ENCODE measurements at places on chromosomes 3 and 15. TPM values are rescaled to one million over a fixed set of nuclear protein-coding genes. Genes with fewer than 3 reads are reported as not detected.

GRCh38 chr15:71461748-71462147, 346.5 kb downstream of the THSD4 start:
- DNase-seq, result no peak

- no peak for DNase-seq
Observed at GRCh38 chr15:86942285-86942684, 862.6 kb downstream of the AGBL1 start.

DNA sequence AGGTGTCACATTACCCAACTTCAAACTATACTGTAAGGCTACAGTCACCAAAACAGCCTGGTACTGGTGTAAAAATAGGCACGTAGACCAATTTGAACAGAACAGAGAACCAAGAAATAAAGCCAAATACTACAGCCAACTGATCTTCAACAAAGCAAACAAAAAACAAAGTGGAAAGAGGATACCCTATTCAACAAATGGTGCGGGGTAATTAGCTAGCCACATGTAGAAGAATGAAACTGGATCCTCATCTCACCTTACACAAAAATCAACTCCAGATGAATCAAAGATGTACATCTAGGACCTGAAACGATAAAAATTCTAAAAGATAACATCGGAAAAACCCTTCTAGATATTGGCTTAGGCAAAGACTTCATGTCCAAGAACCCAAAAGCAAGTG, 13.1 kb downstream of the PEAK1 start:
- no peak for DNase-seq

GRCh38 chr3:29414468-29415224, 133.8 kb downstream of the RBMS3 start:
- DNase-seq, result no peak

GRCh38 chr3:11928381-11928780, 75.8 kb upstream of the SYN2 start:
- DNase-seq, result no peak

DNA sequence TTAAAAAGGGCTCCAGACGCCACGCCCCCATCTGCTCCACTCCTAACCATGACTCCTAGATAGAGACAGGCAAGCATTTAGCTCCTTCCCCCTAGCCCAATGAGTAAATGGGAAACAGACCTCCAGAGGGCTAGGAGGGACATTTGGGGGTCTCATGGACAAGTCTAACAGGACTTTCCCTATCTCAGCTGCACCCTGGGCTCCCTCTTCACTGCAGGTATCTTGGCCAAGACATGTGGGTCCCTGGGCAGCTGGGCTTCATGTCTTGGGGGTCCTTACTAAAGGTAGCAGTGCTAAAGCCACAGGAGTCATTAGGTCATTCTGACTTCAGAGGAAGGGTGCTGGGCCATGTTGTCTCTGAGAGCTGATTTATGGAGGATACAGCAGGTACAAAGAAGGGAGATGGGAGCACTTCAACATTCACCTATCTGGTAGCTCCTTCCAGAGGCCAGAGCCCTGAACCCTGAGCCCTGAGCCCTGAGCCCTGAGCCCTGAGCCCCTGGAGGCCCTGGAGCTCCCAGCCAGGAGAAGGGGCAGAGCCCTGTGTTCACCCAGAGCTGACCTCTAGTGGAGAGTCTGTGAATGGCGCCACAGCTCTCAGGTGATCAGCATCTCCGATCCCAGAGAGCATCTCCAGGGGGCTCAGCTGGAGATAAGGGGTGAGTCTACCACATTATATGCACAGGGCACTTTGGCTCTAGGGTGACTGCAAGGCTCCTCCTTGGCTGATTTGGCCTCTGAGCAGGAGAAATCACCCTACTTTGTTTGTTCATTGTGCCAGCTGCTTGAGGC, 40.1 kb upstream of the EPHB1 start:
- DNase-seq, result no peak

DNA sequence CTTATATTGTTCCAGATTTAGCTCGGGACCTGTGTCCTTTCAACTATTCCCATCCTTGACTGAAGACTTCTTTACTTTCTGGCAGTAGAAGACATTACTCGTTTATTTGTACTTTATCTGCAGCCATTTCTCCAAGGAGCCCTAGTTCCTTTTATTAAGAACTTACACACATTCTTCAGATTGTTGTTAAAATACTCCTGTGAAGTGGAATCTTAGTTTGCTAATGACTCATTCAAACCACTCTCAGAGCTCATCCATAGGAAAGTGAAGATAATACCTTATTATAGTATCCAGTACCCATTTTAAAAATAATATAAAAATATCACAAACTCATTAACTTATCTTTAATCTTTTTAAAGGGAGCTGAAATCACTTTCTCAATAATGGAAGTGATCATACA, 63.5 kb downstream of the C3orf70 start:
- DNase-seq, result no peak

GRCh38 chr15:70072479-70072878, 25.2 kb downstream of the TLE3 start:
- no peak for DNase-seq

GRCh38 chr3:45994419-45995235, 997 bp downstream of the FYCO1 start:
- no peak for DNase-seq

DNA sequence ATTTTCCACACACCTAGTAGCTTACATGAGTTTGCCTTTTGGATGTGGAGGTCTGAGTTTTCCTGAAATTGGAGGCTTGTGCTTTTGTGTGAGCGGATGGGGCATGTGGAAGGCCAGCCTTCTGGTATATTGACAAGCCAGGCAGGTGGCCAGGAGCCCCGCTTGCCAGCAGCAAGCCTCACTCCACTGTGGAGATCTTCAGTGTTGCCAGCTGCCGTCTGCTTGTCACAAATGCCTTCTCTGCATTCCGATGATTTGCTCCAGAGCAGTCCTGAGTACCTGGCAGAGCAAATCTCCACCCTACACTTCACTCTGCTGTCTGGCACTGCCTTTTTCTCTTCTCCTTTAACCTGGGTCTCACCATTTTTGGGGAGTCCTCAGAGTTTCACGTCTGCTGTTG, 29.1 kb upstream of the CHST2 start:
- no peak for DNase-seq

GRCh38 chr15:31440754-31441311, 114.2 kb downstream of the KLF13 start:
- no peak for DNase-seq

GRCh38 chr3:103057003-103057402, 622.2 kb downstream of the ZPLD1 start:
- DNase-seq, result no peak

DNA sequence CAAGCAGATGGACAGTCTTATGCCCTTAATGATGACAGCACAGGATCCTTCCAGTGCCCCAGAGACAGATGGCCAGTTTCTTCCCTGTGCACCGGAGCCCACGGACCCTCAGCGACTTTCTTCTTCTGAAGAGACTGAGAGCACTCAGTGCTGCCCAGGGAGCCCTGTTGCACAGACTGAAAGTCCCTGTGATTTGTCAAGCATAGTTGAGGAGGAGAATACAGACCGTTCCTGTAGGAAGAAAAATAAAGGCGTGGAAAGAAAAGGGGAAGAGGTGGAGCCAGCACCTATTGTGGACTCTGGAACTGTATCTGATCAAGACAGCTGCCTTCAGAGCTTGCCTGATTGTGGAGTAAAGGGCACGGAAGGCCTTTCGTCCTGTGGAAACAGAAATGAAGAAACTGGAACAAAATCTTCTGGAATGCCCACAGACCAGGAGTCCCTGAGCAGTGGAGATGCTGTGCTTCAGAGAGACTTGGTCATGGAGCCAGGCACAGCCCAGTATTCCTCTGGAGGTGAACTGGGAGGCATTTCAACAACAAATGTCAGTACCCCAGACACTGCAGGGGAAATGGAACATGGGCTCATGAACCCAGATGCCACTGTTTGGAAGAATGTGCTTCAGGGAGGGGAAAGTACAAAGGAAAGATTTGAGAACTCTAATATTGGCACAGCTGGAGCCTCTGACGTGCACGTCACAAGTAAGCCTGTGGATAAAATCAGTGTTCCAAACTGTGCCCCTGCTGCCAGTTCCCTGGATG, 198.7 kb downstream of the AKAP13 start:
- DNase-seq, result no peak

DNA sequence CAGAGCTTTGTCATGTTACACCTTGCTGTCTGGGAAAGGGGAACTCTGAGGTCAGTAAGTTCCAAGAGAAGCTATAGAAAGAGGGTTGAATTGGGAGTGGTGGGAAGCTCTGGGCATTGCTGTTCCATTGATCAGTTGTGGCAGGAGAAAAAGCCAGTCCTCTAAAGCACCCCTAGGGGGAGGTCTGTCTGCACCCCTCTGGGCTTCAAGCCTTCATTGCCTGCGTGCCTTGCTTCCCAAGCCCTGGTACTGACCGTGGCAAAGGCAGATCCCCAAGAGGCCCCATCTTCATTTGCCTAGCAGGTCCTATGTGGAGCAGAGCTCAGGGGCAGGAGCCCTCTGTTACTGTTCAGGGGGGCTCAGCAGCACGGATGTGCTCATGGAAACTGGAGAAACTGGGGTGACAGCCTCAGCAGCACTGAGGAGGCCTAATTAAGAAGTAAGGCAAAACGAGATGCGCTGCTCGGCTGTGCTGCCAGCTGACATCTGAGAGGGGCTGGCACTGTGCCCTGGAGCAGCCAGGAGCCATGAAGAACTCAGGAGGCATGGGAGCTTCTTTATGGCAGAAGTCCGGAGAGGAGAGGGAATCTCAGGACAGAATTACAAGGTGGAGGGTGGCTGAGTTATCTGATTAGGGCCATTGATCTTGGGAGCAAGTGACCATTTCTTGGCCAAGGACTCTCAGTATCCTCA, 270.9 kb downstream of the RPLP1 start:
- DNase-seq, result no peak

GRCh38 chr3:124847051-124847450, 40.1 kb downstream of the ITGB5 start:
- no peak for DNase-seq

DNA sequence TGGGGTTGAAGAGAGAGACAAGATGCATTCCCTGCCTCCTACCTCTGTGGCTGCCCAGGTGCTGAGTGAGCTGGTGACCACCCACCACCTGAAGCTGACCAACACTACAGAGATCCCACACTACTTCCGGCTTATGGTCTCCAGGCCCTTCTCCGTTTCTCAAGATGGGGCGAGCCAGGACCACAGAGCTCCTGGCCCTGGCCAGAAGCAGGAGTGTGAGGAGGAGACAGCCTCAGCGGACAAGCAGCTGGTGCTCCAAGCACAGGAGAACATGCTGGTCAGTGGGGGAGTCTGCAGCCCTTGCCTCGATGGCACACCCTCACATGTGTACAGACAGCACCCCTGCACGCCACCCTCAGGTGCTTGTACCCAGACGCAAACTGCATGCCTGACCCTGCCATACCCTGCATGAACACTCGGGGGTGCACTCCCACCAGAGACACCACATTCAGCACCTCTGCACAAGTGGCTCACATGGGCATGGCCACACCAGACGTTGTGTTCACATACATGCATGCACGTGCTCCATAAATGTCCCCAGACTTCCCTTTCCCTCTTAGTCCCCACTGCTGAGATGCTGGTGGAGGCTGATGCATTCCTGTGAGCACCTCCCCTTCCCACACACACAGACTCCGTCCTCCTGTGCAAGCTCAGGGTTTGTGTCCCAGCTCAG, 19.0 kb downstream of the ACAA1 start:
- DNase-seq, result no peak

- DNase-seq, result no peak
Observed at GRCh38 chr3:30948426-30948825, 54.0 kb upstream of the GADL1 start.

GRCh38 chr3:63807961-63808565, 11.0 kb upstream of the C3orf49 start:
- no peak for DNase-seq

ZNF660 gene
- total RNA-seq, result 0.88 TPM

CCDC54 gene
- total RNA-seq, result not detected

SQOR gene
- 78.0 TPM for total RNA-seq

CCR8 gene
- not detected for total RNA-seq

EPHB3 gene
- total RNA-seq, result 0.19 TPM

WHAMM gene
- 11.6 TPM for total RNA-seq

PPP1R14D gene
- total RNA-seq, result not detected
